ENCODE measurements at places on chromosomes 6 and 20.

DNA sequence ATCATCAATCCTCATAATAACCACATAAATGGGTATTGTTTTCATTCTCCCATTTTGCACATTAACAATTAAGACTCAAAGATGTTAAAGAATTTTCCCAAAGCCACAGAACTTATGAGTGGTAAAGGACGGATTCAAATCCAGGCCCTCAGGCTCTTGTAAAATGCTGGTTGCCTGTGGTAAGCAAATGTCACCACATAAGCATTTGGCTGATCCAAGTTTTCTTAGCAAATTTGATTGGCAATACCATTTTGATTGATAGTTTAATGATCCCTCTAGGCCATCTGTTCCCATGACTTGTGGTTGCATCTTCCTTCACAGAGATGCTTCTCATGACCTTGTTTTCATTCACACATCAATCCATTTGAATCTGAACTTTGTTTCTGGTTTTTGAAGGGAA lies 252.0 kb upstream of the RIN2 start:
- DNase-seq = no peak

DNA sequence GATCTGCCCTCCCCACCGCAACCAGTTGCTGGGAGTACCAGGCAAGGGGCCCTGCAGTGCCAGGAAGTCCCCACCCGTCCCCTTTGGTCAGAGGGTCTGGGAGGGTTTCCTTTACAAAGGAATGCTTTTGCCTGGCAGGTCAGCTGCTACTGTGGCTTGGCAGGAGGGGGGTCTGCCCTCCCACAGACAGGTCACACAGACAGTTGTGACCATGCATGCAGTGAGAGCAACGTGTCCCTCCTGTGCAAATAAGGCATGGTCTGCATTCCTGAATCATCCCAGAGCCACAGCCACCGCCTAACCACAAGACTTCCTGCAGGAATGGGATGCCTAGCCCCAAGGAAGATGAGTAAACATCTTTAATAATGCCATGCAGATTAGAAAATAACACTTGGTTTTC lies 439 bp upstream of the F13A1 start:
- no peak for DNase-seq

DNA sequence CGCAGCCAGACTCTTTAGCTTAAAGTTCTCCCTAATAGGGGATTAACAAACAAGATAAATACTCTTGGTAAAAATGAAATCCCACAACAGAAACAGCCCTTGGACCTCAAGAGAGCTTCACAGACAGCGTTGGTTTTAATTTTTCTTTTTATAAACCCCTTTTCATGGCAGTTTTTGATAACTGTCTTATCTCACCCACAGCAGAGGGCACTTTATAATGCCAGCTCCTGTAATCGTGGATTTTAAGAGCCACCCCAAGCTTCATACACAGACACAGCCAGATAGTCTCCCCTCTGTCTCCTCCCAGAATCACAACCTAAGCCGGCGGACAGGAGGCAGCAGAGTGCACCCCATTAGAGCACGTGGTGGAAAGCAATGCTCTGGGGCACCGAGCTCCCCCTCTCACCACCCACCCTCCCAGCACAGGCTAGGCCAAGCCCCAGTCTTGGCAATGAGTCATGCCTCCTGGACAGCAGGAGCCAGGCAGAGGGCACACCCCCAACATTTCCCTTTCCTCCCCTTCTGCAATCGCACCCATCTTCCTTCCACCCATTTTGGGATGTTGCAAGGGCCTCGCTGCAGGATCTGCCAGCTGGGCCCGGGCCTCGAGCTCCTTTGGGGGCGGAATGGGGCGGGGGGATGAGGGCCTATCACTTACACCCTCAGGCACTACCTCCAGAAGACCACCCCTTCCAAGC lies 2.4 kb downstream of the JAG1 start:
- DNase-seq = peak; percentile 70

- DNase-seq = no peak
Measured at GRCh38 chr6:148140772-148141557, 201.7 kb upstream of the SASH1 start.

DNA sequence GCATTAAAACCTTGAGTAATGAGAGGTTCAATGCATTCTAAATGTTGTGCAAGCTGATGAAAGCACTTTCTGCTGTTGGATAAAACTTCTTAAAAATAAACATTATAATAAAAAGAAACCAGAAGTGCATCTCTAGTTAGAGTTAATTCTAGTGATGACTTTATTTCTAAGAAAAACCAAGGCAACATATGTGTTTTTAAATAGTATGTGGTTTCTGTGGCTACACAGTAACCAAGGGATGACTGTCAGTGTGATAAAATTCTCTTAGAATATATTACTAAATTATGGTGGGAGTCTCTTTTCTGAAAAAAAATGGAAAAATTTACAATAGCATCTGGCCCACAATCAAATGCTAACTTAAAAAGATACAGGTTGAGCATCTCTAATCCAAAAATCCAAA lies 117.0 kb downstream of the ME1 start:
- DNase-seq = no peak

DNA sequence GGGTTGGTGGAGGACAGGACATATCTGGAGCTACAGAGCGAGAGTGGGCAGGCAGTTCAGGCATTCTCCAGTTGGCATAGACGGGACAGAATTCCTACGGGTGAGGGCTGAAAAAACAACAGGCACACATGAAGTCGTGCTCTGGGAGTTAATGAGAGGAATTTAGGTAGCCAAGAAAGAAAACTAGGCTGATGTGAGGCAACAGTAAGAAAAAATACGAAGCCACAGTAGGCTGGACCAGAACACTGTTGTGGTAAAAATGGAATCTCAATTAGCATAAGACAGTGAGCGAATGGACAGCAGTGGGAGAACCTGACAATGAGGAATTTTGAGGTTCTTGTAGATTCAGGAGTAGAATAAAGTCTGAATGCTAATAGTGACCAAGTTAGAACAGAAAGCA lies 488.1 kb upstream of the AGPAT4 start:
- no peak for DNase-seq

GRCh38 chr6:150753371-150754064 lies 112.0 kb upstream of the MTHFD1L start:
- DNase-seq = no peak

- DNase-seq = no peak
Measured at GRCh38 chr6:148272597-148272996, 70.0 kb upstream of the SASH1 start.

GRCh38 chr6:130781557-130781956 lies 45.6 kb upstream of the SMLR1 start:
- DNase-seq = no peak

GRCh38 chr20:13274275-13274861 lies 53.3 kb downstream of the ISM1 start:
- DNase-seq = no peak

DNA sequence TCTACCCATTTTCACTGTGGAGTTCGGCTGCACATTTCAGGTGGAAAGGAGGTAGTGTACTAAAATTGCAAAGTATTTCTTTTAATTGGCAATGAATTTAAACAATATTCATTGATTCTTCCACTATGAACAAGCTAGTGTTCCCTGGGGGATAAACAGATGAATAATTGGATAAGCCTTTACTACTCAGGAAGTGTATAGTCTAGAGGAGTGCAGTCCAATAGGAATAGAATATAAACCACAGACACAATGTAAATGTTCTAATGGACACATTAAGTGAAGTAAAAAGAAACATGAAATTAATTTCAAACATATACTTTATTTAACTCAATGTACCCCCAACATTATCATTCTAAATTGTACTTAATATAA lies 28.7 kb downstream of the SGK1 start:
- no peak for DNase-seq

- no peak for DNase-seq
Measured at GRCh38 chr20:52905241-52905994, 66.7 kb upstream of the TSHZ2 start.

DNA sequence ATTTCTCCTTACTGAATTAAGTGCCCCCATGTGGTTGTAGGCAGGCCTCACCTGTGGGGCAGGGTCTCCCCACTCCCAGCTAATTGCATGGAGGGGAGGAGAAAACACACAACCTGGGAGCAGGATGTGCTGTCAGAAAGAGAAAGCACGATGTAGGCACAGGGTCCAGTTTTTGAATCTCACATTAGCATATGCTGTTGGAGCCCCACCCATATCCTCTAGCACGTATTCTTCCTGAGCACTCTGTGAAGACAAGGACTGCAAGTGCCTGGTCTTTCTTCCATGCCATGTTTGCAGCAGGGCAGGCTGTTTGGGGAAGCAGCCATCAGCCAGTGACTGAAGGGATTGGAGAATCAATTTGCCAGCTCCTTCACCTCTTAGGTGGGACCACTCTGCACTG lies 108.2 kb downstream of the CFAP61 start:
- DNase-seq = no peak

- DNase-seq = no peak
Measured at GRCh38 chr6:138028893-138029292, 78.3 kb downstream of the PERP start.

DNA sequence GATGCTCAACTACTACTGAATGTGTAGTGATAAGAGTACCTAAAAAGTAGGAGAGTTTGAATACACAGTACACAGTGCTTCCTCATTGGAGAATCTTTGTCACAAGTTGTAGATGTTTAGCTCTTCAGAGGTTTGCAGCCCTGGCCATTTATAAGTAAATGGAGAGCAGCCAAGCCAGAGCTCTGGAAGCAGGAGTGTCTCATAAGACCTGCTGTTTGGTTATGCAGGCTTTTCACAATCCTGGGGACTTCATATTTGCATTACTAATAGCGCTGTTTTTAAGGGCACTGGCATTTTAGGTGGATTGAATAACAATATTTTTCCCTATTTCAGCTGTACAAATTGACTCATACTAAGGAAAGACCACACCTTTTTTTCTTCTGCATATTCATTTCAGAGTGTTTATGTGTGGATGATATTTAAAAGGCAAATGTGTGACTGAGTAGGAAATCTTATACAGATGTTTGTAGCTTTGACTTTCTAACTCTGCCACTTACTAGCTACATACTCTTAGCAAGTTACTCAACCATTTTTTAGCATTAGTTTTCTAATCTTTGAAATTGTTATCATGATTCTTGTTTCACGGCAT lies 730.5 kb upstream of the MAP3K7 start:
- no peak for DNase-seq

GRCh38 chr20:62571669-62572344 lies 70.5 kb upstream of the SLCO4A1 start:
- no peak for DNase-seq

DNA sequence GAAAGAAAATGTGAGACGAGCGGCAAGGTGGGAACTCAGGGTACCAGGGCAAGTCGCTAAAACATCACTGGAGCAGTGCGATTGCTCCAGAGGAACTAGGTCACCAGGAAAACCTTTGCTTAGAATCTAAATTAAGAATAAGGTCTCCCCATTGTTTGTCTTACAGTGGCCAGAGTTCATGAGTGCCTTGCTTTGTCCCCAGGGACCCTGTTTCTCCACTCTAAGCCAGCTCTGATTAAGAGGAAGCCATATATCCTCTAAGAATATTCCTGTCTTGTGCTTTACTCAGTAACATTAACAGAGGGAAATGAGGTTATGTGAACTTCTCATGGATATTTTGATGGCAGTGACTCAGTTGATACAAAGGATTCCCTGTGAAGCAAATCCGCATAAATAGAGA lies 305.8 kb downstream of the CD83 start:
- DNase-seq = no peak

- no peak for DNase-seq
Measured at GRCh38 chr6:56579155-56579851, 63.4 kb downstream of the DST start.

All from CD4-positive, alpha-beta T cell treated with Interferon alpha-2 for 1 hour (primary cell).